Effector memory CD4-positive, alpha-beta T cell (primary cell): ENCODE measurements at places on chromosomes 7 and 10.

GRCh38 chr10:88783724-88784123, 18.8 kb upstream of the LIPM start:
- no peak for DNase-seq

- DNase-seq, result no peak
Measured at GRCh38 chr10:17472481-17473227, 18.3 kb upstream of the ST8SIA6 start.

DNA sequence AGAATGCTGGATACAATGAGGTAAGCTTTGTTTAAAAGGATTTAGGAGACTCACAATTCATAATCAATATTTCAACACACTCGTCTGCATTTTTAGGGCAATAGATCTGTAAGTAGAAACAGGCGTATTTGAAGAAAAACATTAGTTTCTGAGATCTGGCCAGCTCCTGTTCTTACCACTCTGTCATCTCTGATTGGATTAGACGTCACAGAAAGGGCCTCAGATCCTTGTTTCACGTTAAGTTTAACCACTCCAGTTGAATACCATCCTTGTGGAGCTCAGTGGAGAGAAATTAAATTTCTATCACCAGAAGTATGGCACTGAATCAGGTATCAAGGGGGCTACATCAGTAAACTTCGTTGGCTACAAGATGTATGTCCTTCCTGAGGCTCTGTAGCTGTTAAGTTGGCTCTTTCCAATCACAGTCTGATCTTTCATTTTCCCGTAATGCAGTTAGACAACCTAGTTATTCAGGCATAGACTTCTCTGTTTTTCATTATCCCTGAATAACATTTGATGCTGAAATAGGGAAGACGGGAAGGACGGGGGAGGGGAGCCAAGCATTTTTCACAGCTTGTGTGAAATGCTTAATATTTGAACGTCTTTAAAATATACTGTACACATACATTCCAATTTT, 659.2 kb upstream of the GALNT17 start:
- no peak for DNase-seq

DNA sequence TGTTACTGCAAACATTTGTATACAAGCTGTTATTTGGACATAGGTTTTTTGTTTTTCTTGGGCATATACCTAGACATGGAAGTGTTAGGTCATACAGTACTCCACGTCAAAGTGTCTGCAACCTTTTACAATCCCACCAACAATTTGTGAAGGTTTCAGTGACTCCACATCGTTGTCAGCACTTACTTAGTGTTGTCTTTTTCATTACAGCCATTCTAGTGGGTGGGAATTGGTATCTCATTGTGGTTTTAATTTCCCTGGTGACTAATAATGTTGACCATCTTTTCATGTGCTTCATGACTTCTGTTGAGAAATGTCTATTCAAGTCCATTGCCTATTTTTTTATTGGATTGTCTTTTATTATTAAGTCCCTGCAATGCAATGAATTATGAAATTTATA, 95.0 kb downstream of the UBE3C start:
- DNase-seq, result no peak

DNA sequence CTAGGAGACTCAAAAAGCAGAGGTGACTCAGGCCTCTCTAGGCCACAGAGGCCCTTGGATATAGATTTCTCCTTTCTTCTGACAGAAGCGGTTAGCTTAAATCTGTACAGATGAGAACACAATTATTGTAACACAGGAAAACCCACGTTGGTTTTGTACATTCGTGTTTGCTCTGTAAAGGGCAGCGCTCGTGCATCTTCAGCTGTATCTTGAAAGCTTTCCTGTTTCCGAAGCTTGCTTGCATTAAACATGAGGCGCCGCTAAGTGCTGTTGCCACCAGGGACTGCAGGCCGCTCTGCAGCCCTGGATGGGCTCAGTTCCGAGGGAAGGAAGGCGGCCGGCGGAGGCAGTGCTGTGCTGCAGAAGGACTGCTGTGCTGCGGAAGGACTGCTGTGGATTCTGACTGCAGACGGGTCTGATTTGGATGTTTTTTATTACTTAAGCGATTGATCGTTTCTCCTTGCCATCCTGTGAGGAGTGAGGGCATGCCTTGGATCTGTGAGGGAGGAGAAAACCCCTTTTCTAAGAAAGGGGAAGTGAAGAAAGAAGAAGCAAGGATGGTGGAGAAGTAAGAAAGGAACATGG, 53.3 kb downstream of the FHIP2A start:
- DNase-seq, result no peak

GRCh38 chr7:84248267-84248666, 53.7 kb upstream of the SEMA3A start:
- DNase-seq, result no peak

DNA sequence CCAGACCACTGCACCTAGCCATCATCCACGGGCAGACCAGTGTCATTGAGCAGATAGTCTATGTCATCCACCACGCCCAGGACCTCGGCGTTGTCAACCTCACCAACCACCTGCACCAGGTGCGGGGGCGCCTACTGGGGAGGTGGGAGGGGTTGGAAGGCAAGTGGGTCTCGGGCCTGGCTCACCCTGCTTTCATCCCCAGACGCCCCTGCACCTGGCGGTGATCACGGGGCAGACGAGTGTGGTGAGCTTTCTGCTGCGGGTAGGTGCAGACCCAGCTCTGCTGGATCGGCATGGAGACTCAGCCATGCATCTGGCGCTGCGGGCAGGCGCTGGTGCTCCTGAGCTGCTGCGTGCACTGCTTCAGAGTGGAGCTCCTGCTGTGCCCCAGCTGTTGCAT, 4.6 kb downstream of the NFKB2 start:
- no peak for DNase-seq

GRCh38 chr10:129852829-129853561, 111.1 kb downstream of the EBF3 start:
- no peak for DNase-seq

DNA sequence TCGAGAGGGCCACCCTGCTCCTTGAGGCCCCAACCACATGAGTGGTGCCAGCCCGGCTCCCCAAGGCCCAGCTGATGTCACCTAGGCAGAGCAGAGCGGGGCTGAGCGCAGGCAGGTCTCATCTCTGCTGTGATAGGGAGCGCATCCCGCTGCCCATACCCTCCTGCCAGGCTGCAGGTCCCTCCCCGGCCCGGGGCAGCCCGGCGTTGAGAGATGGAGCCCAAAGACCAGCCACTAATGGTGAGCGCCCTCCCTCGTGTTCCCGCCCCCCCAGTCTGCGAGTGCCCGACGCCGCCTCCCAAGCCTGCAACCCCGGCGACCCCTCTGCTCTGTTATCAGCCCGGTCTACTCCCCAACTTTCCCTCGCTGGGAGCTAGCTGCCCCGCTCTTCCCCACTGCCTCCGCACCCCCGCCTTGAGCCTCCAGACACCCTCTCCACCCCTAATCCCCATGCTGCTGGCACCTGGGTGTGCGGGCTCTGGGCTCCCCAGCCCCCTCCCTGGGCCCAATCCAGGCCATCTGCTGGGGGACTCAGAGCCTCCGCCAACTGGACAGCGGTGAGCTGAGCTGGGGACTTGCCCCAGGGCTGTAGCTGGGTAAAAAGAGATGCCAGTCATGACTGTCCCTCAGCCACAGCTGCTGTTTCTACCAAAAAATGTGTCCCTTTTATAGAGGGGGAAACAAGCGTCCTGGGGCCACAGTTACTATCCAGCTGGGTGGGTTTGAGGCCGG, 19.7 kb upstream of the CHST12 start:
- no peak for DNase-seq

DNA sequence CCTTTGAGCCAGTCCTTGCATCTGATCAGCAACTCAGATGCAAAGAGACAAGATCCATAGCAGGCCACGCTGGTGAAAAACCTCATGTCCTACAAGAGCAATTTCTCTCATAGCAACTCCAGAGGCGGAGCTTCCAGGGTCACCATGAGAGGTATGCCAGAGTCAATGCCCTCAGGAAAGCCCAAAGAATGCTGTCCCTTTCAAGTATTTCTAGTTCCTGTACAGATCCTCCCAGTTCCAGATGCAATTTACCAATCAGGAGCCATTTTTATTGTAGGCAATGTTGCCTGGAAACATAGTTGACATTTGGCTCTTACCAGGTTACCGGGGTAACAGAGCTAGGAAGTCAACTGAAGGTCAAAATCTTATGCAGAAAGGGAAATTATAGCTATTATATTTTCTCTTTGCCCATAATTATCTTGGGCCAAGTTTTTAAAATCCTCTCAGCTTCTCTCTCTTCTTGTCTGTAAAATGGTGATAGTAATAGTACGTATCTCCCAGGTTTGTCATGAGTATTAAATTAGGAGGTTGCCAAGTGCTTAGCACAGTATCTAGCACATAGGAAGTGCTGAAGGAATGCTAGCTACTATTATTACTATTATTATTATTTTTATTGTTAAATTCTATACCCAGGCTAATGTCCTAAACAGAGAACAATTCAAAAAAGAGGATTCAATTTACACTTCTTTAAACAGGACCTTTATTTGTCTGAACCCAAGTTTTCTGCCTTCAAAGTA, 46.3 kb upstream of the TM9SF3 start:
- DNase-seq, result no peak

DNA sequence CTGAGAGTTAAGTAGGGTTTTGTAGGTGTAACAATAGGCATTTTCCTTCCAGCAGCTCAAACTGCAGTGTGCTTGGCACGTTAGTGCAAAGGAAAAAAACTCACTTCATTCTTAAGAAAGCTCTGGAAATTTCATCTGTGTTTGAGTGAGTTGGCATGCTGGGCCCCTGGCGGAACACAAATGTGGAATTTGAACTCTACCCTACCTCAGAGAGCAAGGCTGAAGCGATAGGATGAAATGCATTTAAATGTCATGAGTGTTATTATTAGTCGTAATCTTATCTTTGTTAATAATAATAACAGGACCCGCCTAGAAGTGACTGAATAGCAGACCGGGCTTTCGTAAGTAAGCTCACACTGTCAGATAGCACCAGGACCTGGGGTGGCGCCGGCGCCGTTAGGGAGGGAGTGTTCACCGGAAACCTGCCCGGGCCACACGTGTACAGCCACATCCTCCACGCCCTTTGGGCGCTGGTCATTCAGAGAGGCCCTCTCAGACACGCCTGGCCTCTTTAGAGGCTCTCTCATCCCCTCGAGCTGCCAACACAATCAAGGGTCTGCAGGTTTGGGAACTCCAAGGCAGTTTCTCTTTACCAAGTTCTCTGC, 63.5 kb downstream of the GRK5 start:
- DNase-seq, result peak; percentile 40

DNA sequence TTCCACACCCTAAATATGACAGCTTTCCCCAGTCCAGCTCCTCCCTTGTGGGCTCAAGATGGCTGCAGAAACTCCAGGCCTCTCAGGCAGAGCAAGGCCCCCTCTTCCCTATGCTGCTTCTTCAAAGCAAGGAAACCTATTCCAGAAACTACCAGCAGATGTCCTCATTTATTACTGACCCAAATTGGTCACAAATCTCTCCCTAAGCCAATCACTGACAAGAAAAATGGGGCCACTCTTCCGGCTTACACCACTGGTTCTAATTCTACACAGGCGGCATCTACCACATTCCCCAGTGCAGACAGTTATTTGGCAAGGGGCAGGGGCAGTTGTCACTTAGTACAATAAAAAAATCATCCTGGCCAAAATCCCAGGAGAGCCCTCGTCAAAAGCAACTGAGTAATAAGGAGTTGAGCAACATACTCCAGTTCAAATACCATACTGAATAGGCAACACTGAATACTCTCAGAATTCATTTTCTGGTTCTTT, 150.4 kb downstream of the SFMBT2 start:
- no peak for DNase-seq

DNA sequence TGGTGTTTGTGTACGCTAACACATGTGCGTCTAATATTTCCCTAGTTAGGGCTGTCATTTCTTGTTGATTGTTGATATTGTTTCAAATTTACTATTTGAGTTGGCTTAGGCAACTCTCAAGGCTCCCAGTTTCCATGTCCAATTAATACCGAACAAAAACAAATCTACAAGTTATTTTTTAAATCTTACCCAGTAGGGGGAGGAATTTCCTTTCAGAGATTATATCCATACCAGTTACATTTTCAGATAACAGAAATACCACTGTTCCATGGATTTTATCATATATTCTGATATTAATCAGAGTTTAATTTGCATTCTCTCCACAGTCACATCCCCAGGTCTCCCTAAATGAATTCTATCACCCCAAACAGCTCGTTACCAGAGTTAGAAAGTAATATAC, 7.2 kb upstream of the AKR1B10 start:
- no peak for DNase-seq

- DNase-seq, result no peak
Measured at GRCh38 chr10:7567911-7568620, 98.7 kb downstream of the ITIH5 start.

- no peak for DNase-seq
Measured at GRCh38 chr10:10164848-10165247, 852.8 kb upstream of the CELF2 start.

GRCh38 chr7:5237286-5237685, 45.5 kb upstream of the SLC29A4 start:
- no peak for DNase-seq

GRCh38 chr10:71220689-71221540, 8.5 kb downstream of the UNC5B start:
- no peak for DNase-seq

- no peak for DNase-seq
Measured at GRCh38 chr10:37952926-37953325, 23.5 kb downstream of the ZNF25 start.

- DNase-seq, result peak; percentile 20
Measured at GRCh38 chr10:75111907-75112679, 637 bp downstream of the SAMD8 start.

DNA sequence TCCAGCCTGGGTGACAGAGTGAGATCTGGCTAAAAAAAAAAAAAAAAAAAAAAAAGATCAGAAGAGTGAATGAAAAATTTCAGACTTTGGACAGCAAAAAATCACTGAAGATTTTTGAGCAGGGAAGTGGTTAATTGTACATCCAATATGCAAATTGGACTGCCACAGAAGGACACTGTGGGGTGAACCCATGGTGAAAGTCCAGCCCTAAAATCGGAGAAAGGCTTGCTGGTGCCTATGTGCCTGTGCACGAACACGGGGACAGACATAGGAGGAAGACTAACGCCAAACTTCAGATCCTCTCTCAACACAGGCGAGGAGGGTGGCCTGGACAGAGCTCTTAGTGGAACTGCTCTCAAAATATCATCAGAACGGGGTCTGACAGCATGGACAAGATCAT, 65.5 kb downstream of the FAM171A1 start:
- no peak for DNase-seq

- DNase-seq, result no peak
Measured at GRCh38 chr7:112898432-112899290, 108.5 kb upstream of the TMEM168 start.

DNA sequence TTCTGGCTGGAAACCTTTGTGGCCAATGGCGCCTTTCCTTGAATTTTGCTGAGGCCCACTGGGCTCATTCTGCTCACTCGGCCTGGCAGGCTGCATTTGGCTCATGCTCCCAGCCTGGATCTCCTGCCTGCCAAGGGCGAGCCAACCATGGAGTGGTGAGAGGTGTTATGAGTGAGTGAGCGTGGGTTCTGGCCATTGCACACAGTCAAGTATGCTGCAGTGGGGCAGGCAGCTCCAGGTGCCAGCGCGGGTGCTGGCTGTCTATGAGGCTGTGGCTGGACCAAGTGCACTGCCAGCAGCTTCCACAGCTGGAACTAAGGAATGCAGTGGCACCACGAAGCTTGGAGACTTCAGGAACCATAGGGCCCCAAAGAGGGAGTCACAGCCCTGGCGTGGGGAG, 42.2 kb upstream of the TUBB8 start:
- no peak for DNase-seq
